ENCODE measurements at places on chromosomes 5 and 9. TPM values are rescaled to one million over a fixed set of nuclear protein-coding genes. Genes with fewer than 3 reads are reported as not detected.

ARSK gene
- total RNA-seq = 9.1 TPM

TTC16 gene
- 0.25 TPM for total RNA-seq

CSF1R gene
- 21.4 TPM for total RNA-seq

SCGB3A1 gene
- total RNA-seq = not detected

OBP2A gene
- not detected for total RNA-seq

NRG2 gene
- 5.2 TPM for total RNA-seq

COL23A1 gene
- 3.7 TPM for total RNA-seq

SPAAR gene
- total RNA-seq = 0.49 TPM

RBM27 gene
- total RNA-seq = 32.4 TPM

NR5A1 gene
- 1.2 TPM for total RNA-seq

CCDC183 gene
- total RNA-seq = not detected

NEUROG1 gene
- total RNA-seq = not detected

PGM5 gene
- 102 TPM for total RNA-seq

SPATA6L gene
- 3.9 TPM for total RNA-seq

USP20 gene
- 29.5 TPM for total RNA-seq

FCN1 gene
- total RNA-seq = 1.7 TPM

NTNG2 gene
- 0.98 TPM for total RNA-seq

AMBP gene
- not detected for total RNA-seq

PCDHA7 gene
- 0.49 TPM for total RNA-seq
